ENCODE measurements at places on chromosomes 16 and 17. TPM values are rescaled to one million over a fixed set of nuclear protein-coding genes. Genes with fewer than 3 reads are reported as not detected.

DNA sequence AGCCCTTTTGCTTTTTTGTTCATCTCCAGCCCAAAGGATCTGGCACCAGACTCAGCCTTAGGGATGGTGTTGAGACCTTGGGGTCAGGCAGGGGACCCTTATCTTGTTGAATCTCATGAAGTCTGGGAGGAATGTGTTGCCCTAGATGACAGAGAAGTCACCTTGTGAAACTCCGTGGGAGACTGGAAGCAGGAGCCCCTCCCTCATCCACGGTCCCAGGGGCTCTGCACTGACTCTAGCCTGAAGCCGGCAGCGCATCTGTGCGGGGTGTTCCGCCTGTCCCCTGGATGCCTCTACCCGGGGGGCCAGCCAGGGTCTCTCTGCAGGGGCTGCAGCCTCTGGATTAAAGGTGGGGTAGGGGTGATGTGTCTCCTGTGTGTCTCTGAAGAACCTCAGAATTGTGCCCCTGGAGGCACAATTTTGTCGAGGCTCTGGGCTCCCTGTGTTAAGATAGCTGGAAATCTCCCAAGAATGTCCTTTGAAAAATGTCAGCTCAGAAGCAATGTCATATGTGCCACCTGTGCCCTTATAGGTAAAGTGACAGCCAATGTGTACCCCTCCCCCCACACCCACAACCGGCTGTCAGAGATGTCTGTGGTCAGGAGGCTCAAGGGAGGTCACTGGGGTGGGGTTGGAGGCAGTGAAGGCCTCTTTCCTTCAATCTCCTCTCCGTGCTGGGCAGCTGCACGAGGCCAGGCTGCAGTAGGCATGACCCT, 32.1 kb upstream of the CDC42EP4 start:
- DNase-seq: no peak
- no peaks in the 10 kb centered on the region for H3K36me3 ChIP-seq
- peaks cover 49% of the 10 kb centered on the region for H3K4me1 ChIP-seq
- no peaks in the 10 kb centered on the region for H3K27me3 ChIP-seq
- no peak overlapping the region for H3K4me3 ChIP-seq

Gene DHRS7C
- not detected for total RNA-seq

GRCh38 chr16:65658349-65658748, 536.5 kb upstream of the CDH11 start:
- DNase-seq: no peak
- H3K27ac ChIP-seq: no peak overlapping the region
- H3K4me1 ChIP-seq: peaks cover 3% of the 10 kb centered on the region
- H3K36me3 ChIP-seq: no peaks in the 10 kb centered on the region
- no peak overlapping the region for H3K4me3 ChIP-seq

DNA sequence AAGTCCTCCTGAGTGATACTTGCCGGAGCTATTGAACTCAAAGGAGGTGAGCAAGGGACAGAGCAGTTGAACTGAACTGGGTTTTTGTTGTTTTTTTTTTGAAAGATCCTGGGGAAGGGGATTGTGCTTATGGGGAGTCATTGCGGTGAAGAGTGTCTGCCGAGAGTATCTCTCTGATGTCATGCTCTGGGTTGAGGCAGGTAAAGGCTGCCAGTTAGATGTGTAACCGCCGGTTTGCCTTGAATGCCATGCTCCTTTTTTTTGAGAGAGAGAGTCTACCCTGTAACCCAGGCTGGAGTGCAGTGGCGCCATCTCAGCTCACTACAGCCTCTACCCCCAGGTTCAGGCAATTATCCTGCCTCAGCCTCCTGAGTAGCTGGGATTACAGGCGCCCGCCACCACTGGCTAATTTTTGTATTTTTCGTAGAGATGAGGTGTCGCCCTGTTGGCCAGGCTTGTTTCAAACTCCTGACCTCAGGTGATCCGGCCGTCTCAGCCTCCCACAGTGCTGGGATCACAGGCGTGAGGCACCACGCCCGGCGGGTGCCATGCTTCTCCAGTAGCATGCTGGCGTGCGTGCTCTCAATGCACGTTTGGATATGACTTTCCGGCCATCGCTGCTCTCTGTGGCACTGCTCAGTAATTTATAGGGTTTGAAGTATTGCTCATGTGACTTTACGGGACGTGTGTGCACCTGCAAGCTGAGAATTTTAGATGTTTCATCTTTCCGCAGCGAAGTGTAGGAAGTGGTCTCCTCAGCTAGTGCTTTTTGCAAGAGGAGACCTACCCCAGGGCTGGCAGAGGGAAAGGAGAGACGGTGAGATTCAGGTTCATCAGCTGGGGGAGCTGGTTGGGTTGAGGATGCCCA, 8.5 kb downstream of the ZC3H18 start:
- no peak overlapping the region for H3K27ac ChIP-seq
- peaks cover 37% of the 10 kb centered on the region for H3K36me3 ChIP-seq
- no peaks in the 10 kb centered on the region for H3K4me1 ChIP-seq
- H3K4me3 ChIP-seq: no peak overlapping the region
- DNase-seq: no peak
- H3K27me3 ChIP-seq: no peaks in the 10 kb centered on the region

All from thoracic aorta (tissue), 2 donors.